ENCODE measurements at places on chromosomes 11 and 22.

DNA sequence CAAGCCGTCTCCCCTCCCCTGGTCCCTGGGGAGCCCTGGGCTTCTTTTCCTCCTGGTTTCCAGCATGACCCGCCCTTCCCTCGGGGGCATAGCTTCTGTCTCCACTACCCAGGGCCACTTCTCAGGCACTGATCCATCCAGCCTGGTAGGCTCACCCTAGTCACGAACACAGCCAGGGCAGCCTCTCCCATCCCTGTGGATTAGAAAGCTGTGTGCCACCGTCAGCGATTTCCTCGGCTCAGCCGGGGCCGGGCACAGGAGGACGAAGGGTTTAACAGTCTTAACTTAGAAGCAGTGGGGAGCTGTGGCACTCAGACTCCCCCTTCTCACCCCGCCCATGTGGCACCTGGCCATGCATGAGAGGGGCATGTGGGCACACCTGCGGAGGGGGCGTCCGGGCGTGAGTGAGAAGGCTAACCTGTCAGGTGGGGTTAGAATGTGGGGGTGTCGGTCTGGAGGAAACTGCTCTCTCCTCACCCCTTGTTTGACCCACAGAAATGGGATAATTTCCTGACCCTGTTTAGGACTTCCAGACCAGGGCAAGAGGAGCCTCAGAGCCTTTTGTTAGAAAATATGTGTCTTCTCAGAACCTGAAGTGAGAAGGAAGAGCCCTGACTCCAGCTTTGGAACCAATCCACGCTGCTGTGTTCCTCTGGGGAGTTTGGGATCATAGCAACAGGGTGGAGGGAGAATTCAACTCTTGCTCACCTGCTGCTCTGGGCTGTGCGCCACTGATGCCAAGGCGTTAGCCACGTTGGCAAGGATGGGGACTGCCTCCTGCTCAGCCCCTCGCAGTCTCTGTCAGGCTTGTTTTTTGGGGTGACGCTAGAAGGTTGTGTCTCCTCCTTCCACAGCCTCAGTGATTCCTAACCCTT is 14.6 kb downstream of the GLB1L2 start:
- DNase-seq = no peak

DNA sequence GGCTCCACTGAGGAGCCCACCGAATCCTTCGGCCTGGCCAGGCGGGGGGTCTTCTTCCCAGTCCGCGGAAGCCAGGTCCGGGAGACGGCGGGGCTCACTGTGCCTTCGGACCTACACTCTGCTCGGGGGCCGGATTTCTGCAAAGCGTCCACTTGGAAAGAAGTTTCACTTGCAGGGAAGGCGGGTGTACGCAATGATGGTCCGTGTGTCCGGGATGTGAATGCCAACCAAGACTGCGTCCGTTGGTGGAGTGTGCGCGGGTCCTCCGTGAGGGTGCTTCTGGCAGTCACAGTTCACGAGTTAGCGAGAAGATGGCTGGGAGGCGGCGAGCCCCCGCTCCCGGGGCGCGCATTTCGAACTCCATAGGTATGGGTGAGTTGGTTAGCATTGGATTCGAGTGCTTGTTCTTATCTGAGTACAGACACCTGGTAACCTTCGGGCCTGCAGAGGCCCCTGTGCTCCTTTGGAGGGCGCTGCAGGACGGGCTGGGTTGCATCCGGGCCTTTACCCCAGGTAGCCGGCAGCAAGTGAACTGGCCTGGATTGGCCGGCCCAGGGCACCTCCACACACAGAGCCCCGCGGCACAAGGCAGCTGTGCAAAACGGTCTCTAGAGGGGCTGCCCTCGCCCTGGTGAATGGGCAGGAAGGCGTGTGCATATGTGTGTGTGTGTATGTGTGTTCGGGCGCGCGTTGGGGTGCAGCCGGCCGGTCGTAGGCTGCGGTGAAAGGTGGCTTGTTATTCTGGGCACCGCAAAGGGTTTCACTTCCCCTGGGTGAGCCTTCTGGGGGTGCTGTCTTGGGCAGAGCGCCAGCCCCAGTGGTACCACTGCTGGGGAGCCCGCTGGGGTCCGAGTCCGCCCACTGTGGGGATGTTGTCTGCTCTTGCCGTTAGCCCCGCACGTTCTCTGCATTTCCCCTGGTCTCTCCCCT is 13.3 kb upstream of the CYP2R1 start:
- no peak for DNase-seq

DNA sequence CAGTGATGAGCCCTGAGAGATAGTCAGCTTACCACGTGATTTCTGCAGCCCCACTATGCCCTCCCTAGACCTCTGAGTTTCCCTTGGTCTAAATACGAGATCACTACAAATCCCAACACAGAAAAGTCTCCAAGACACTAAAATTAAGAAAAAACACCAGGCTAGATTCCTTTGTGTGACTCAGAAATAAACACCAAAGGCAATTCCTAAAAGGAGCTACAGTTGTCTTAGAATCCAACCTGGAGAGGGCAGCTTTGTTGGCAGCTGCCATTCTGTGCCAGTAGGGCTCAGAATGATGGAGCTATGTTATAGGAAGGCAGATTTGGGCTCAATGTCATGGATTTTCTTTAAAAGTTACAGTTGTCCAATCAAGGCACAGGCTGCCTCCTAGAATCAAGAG is 37.1 kb upstream of the HMGXB4 start:
- DNase-seq = no peak

- no peak for DNase-seq
These were observed 22.0 kb upstream of the GRAMD1B start for GRCh38 chr11:123407996-123408597.

- DNase-seq = no peak
These were observed at the start of gene SPI1 for GRCh38 chr11:47378010-47378835. Gene SPI1 (minus strand): TSS chr11:47378547. CDS start chr11:47378353, 194 bp downstream.

GRCh38 chr22:30827646-30828045 is 133.0 kb downstream of the OSBP2 start:
- no peak for DNase-seq

- no peak for DNase-seq
These were observed 1.3 kb downstream of the ABTB2 start for GRCh38 chr11:34356576-34356912.

DNA sequence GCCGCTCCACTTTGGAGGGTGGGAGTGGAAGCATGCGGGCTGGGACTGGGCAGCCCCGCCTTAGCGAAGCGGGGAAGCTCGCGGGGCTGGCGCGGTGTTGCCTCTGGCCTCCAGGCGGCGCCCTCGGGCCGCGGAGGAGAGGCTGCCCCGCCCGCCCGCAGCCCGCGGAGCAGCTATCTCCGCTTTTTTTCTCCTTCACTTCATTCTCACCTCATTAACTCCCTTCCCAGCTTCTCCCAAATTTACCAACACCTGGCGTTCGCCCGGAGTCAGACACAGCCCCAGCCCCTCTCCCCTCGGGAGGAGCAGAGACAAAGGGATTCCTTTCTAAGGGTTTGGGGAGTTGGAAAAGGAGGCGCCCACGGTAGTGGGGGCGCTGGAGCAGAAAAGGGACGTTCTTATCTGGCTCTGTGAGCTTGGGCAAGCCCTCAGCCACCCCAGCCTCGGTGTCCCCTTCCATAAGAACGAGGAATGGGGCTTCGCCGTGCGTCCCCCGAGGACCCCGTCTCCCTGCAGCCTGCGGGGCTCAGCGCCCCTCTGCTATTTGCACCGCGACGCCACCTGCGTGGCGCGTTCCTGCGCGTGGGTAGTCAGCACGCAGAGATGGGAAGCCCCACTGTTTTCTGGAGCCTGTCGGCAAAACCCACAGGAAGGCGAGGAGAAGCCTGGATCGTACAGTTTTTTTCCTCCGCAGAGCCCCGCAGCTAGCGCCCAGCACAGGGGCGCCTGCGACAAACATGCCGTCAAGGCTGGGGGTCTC is 1.5 kb upstream of the WNT11 start:
- DNase-seq = peak; percentile 55

- DNase-seq = no peak
These were observed 8.6 kb upstream of the JAM3 start for GRCh38 chr11:134060316-134060715.

- no peak for DNase-seq
These were observed 1.0 kb upstream of the LIF start for GRCh38 chr22:30247561-30247960.

- no peak for DNase-seq
These were observed 6.3 kb downstream of the RCOR2 start for GRCh38 chr11:63910675-63911074.

DNA sequence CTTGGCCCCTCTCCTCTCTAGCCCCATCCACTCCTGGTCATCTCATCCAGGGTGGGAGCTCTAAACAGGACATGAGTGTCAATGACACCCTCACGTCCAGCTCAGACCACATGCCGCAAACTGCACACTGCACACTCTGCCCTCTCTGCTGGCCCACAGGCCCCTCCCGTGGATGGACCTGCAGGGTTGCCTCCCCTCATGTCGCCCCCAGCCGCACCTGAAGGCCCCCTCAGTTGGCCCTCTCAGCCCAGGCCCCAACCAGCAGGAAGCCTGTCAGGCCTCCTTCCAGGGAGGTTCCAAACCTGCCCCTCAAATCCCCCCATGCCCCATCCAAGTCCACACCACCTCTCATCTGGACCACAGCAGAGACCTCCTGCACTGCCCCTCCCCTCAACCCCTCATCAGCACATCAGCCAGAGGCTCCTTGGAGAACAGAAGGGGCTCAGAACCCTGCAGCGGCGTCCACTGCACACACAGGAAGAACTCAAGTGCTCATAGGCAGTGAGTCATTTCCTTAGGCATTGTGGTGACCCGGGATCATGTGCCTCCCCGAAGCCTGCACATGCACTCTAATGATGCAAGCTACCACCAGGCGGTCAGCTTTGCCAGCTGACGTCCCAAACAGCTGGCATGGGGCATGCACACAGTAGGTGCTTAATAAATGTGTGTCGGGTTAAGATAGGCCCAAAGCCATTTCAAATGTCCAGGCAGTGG is 12.9 kb upstream of the CDKN1C start:
- peak; percentile 83 for DNase-seq

GRCh38 chr11:118699506-118700220 is 20.2 kb upstream of the TREH start:
- no peak for DNase-seq

GRCh38 chr11:106986673-106987072 is 31.6 kb downstream of the GUCY1A2 start:
- no peak for DNase-seq

DNA sequence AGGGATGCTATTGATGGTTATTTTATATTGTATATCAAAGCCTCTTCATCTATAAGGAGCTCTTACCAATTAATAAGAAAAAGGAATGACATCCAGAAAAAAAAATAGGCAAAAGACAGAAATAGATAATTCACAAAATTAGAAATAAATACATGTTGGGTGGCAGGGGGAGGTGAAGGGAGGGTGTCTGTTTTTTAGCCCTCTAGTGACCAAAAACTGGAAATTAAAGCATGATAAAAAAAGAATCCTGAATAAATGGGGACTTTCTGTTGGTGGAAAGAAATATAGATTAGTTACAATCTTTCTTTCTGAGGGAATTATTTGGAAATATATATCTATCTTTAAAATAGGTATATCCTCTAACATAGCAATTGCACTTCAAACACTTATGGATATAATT is 42.0 kb upstream of the TTC36 start:
- no peak for DNase-seq

DNA sequence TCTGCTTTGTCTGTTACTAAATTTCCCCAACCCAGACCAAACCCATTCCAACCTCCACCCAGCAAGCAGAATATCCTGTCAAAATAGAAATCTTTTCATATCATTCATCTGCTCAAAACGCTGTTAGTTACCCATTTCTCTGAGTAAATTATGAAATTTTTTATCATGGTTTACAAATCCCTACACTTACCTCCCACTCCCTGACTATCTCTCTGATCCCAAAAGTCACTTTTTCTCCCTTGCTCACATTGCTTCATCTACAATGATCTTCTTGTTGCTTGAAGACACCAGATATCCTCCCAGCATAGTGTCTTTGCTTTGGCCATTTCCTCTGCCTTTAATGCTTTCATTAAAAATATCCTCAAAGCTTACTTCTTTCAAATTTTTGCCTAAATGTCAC is 195.5 kb upstream of the CTSC start:
- no peak for DNase-seq

GRCh38 chr11:125157118-125157733 is 7.3 kb upstream of the PKNOX2 start:
- DNase-seq = no peak

DNA sequence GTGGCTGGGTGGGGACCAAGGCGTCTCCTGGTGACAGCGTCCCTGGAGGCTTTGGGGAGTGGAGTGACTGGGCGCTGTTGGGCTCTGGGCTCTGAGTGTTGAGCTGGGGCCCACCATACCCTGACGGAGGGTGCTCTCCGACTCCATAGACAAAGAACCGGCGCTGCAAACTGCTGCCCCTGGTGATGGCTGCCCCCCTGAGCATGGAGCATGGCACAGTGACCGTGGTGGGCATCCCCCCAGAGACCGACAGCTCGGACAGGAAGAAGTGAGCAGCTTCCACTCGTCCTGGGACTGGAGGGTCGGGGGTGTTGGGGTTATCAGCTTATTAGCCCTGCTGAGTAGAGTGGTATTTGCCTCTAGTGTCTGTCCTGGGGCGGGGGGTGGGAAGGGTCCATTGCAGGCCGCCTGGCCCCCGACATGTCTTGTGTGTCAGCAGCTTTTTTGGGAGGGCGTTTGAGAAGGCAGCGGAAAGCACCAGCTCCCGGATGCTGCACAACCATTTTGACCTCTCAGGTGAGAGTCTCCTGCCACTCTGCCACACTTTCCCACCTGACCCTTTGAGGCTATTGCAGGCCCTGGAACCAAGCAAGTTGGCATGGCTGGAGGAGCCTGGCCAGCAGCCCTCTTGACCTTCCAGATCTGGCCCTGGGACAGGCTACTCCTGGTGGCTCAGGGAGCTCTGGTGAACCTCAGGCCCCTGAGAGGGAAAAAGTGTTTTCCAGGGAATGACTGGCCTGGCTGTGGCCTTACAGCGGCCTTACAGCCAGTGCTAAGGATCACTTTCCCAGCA is 7.6 kb downstream of the CLDN5 start:
- no peak for DNase-seq

- DNase-seq = no peak
These were observed 21.6 kb upstream of the LMO1 start for GRCh38 chr11:8285228-8285627.

GRCh38 chr11:65315204-65315865 is 669 bp downstream of the CDC42EP2 start:
- no peak for DNase-seq

- no peak for DNase-seq
These were observed 14.0 kb downstream of the OTOG start for GRCh38 chr11:17561111-17561415.

DNA sequence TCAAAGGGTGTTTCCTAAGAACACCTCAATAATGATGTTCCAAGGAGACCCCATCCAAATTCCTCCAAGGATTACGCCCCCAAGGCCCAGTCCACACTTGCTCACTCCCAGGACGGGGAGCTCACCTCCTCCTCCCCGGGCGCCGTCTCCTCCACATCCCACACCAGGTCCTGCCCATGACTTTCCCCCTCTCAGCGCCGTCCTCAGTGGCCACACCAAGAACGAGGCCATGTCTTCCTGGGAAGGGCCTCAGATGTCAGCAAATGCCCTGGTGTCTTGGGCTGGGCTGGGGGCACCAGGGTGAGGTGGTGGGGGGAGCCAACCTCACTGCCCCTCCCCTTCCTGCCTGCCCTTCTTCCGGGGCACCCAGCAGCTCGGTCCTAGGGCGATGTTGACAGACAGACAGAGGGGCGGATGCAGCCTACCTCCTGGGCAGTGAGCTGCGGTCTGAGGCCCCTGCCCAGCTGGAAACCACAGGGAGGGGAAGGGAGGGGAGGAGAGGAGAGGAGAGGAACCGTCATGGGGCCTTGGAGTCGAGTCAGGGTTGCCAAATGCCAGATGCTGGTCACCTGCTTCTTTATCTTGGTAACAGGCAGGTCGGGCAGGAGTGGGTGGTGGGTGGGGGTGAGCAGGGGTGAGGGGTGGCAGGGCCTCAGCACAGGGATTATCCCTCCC is at the start of the genes C11orf21 and TSPAN32:
TSS of gene C11orf21 (minus strand) at position 288 of the 675 bp plus-strand sequence. CDS start at position 178, 110 bp downstream.
TSS of gene TSPAN32 (plus strand) at position 383 of the 675 bp plus-strand sequence. CDS start at position 520, 137 bp downstream.
- no peak for DNase-seq
